ENCODE measurements at places on chromosomes 3 and 15.

DNA sequence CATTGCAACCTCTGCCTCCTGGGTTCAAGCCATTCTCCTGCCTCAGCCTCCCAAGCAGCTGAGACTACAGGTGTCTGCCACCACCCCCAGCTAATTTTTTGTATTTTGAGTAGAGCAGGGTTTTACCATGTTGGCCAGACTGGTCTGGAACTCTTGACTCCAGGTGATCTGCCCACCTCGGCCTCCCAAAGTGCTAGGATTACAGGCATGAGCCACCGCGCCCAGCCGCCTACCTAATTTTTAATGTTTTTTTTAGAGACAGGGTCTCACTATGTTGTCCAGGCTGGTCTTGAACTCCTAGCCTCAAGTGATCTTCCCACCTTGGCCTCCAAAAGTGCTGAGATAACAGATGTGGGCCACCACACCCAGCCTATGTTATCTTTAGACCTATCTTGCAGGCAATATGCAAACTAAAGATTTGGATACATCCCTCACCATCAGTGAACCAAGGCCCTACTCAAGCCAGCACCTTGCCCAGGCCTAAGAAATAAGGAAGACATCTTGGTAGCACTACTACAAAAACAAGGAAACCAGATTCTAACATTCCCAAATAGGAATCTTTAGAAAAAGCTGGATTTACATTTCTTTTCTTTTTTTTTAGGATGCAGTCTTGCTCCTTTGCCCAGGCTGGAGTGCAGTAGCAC lies 6.3 kb upstream of the GMPPB start:
- no peak for DNase-seq

GRCh38 chr3:38970851-38971638 lies 80.7 kb downstream of the SCN11A start:
- no peak for DNase-seq

GRCh38 chr3:99023590-99024192 lies 122.2 kb upstream of the DCBLD2 start:
- DNase-seq, result no peak

GRCh38 chr3:170635385-170635735 lies 49.5 kb upstream of the SLC7A14 start:
- no peak for DNase-seq

GRCh38 chr3:158395421-158395820 lies 175.6 kb upstream of the MLF1 start:
- DNase-seq, result no peak

GRCh38 chr3:87361271-87361670 lies 84.9 kb upstream of the POU1F1 start:
- DNase-seq, result no peak

DNA sequence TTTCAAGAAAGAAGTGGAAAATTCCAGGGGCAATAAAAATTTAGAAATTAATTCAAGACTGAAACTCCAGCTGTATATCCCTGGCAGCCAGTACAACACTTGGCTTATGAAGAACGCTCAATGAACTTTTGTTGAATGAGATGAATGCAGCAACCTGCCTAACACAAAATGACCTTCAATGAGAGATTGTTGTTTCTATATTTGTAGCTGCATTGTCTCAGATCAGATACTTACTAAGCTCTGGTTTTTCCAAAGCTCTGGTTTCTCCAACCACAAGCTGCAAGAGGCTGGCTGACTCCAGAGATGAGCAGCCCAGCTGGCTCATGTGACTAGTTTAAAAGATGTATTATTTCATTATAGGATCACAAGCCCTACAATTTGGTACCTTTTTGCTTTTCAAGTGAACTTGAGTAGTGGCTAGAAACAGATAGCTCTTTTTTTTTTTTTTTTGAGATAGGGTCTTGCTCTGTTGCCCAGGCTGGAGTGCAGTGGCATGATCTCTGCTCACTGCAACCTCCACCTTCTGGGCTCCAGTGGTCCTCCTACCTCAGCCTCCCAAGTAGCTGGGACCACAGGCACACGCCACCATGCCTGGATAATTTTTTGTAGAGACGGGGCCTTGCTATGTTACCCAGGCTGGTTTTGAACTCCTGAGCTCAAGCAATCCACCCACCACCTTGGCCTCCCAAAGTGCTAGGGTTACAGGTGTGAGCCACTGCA lies 57.4 kb downstream of the UMPS start:
- peak; percentile 11 for DNase-seq

- DNase-seq, result no peak
These were observed 97.5 kb downstream of the TCF12 start for GRCh38 chr15:57015897-57016296.

GRCh38 chr3:126419151-126419703 lies 24.5 kb downstream of the CFAP100 start:
- DNase-seq, result no peak

- DNase-seq, result no peak
These were observed 96.0 kb upstream of the ZNF385D start for GRCh38 chr3:21847005-21847404.

GRCh38 chr3:4928277-4928789 lies 50.9 kb upstream of the BHLHE40 start:
- peak; percentile 55 for DNase-seq

GRCh38 chr3:59084583-59084982 lies 34.8 kb upstream of the CFAP20DC start:
- DNase-seq, result no peak

DNA sequence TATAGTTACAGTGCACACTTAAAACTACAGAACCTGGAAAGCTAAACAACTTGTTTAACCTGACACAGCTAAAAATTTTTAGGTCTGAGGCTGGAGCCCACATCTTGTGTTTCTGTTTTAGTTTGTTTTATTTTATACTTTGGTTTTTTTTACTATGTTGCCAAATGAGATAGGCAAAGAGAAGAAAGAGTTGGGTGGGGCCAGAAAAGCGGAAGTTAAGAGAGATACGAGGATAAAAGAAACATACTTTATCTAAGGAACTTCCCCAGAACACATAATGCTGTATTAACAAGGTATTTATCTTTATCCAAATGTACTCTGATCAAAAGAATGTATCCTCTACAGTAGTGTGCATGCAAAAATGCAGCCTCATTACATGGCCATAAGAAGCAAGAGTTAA lies 1145.7 kb downstream of the EPHA3 start:
- DNase-seq, result no peak

All from activated CD8-positive, alpha-beta T cell treated with anti-CD3 and anti-CD28 coated beads for 36 hours (primary cell).